Right ventricle myocardium inferior (tissue), 1 donor: ENCODE measurements at places on chromosomes 2 and 18.

DNA sequence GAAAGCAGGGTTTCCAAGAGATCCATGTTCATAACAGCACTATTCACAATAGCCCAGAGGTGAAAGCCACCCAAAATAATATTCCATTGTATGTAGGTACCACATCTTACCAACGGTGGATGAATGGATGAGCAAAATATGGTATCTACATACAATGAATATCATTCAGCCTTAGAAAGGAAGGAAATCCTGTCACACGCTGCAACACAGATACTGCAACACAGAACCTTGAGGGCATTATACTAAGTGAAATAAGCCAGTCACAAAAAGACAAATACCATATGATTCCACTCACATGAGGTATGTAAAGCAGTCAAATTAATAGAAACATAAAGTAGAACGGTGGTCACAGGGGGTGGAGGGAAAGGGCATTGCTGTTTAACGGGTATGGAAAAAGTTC lies 155.7 kb downstream of the DTNB start:
- no peak for DNase-seq

GRCh38 chr2:216694826-216695217 lies 527 bp downstream of the IGFBP5 start:
- DNase-seq = peak; percentile 48

GRCh38 chr2:189446780-189447179 lies 5.5 kb downstream of the WDR75 start:
- no peak for DNase-seq

DNA sequence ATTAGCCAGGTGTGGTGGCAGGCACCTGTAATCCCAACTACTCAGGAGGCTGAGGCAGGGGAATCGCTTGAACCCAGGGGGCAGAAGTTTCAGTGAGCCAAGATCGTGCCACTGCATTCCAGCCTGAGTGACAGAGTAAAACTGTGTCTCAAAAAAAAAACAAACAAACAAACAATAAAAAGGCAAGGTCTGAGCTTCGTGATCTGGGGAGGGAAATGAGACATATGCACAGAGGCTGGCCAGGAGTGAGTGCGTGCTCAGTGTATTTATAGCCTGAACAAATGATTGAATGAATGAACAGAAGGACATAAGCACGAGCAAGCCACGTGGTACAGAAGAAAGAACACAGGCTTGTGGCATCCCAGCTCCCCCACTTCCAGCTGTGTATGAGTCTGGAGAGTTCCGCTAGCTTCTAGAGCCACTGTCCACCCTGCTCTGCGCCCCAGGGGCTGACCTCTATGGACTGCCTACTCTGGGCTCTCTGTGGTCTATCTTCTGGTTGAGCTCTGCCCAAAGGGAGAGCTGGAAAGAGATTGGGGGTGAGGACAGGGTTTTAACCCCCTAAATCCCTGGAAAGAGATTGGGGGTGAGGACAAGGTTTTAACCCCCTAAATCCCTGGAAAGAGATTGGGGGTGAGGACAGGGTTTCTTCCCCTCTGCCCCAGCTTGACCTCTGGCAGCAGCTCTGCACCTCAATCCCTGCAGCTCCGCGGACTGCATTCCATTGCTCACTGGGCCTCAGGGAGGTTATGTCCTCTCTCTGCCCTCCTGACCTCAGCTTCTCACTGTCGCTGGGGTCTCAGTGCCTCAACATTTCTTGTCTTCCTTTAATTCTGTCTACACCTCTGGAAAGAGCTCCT lies 11.0 kb upstream of the ROCK2 start:
- no peak for DNase-seq

DNA sequence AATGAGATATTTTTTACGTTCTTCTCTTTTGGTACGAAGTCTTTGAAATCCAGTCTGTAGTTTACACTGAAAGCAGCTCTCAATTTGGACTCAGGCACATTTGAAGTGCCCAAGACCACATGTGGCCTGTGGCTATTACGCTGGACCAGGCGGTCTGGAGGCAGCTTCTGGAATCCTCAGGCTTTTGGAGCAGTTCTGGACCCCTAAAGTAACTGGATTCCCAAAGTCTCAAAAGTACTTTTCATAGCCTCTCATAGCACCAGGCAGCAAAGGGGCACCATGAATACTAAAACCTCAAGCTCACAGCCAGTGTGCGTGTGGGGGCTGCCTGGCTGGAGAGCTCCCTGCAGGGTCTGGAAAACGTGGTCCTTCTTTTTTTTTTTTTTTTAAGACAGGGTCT lies 119.0 kb downstream of the SMAD7 start:
- DNase-seq = peak; percentile 6

- DNase-seq = no peak
Measured at GRCh38 chr2:237336131-237336530, 77.8 kb downstream of the COL6A3 start.

DNA sequence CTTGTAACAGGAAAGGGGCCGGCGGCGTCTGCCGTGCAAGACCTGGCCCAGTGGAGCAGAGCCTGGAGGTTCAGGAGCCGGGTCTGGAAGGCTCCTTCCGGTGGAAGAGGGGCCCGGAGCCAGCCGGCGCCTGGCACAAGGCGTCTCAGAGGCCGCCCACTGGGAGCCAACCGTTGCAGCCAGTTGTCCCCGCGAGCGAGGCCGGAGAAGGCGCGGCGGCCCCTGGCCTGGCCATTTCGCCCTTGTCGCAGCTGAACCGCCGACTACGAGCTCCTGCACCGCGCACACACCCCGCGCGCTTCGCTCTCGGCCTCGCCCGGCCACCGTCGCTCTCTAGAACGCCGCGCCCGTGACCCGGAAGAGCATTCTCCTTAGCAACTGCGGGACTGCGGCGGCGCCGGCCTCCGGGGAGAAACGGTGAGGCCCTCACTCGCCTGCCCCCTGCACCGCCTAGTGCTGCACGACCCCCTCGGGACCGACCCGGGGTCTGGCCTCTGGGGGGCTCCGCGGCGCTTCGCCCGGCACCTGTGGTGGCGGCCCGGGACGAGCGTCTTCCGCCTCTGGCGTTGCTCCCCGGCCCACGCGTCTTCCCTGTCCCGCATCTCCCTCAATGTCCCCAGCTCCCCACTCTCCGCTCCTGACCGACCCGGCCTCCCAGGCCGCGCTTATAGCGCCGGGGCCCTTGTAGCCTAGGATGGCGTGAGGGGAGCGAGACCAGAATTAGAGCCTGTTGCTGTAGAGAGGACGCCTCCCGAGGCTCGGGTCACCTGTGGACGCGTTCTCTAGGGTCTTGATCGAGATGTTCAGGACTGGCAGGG lies at the start of gene DIS3L2:
Gene DIS3L2, plus strand, starts transcription at position 365 of the 818 bp plus-strand sequence. CDS start 53,215 bp downstream, outside the sequence.
- DNase-seq = peak; percentile 95

- no peak for DNase-seq
Measured at GRCh38 chr2:41763141-41763540, 284.7 kb upstream of the PKDCC start.

DNA sequence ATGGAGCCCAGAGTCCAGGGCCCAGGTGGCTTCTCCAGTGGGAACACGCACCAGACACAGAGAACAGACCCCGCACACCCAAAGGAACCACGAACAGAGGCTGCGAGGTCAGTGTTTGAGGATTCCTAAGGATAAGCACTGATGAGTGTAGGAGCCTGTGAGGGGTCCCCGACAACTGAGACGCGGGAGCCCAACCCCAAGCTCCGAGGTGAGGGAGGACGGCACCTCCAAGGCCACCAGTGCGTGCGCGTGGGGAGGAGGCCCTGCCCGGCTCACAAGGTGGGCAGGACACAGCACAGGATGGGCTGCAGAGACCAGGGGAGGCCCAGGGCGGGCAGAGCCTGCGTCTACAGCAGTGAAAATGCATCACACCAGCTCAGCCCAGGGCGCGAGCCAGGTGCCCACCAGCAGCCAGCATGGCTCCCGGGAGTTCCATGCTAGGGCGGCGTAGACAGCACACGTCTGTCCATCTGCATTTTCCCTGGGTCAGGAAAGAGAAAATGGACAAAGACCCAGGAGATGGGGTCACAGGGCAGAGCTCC lies 189.1 kb downstream of the EIPR1 start:
- DNase-seq = no peak

GRCh38 chr2:200470230-200470629 lies 39.6 kb downstream of the KCTD18 start:
- no peak for DNase-seq

- no peak for DNase-seq
Measured at GRCh38 chr2:18077231-18077630, 198.8 kb downstream of the KCNS3 start.

GRCh38 chr2:148244593-148245292 lies 223.9 kb downstream of the MBD5 start:
- no peak for DNase-seq

DNA sequence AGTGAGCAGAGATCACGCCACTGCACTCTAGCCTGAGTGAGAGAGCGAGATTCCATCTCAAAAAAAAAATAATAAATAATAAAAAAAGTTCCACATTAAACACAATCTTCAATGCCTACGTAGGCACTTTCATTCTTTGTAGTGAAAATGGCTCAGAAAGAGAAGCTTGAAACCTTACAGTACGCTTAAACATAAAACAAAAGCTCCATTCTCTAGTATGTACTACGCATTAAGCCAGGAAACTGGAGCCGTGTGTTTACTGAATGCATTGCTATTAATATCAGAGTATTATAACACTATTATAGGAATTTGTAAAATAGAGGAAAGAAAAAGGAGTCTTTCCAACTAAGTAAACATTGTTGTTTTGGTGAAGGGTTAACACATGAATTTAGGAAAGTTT lies 41.3 kb upstream of the LMAN1 start:
- no peak for DNase-seq

GRCh38 chr18:2340335-2340734 lies 231.0 kb downstream of the METTL4 start:
- DNase-seq = no peak
